ENCODE measurements at places on chromosomes 16 and 17.
A peak's percentile ranks its signal among the peaks of the same experiment; 100 is the strongest.

GRCh38 chr16:10946308-10946707 lies 1.9 kb downstream of the CLEC16A start:
- no peak for DNase-seq

- DNase-seq = peak; percentile 92
Measured at GRCh38 chr17:68205251-68205807, 42.5 kb upstream of the AMZ2 start.

DNA sequence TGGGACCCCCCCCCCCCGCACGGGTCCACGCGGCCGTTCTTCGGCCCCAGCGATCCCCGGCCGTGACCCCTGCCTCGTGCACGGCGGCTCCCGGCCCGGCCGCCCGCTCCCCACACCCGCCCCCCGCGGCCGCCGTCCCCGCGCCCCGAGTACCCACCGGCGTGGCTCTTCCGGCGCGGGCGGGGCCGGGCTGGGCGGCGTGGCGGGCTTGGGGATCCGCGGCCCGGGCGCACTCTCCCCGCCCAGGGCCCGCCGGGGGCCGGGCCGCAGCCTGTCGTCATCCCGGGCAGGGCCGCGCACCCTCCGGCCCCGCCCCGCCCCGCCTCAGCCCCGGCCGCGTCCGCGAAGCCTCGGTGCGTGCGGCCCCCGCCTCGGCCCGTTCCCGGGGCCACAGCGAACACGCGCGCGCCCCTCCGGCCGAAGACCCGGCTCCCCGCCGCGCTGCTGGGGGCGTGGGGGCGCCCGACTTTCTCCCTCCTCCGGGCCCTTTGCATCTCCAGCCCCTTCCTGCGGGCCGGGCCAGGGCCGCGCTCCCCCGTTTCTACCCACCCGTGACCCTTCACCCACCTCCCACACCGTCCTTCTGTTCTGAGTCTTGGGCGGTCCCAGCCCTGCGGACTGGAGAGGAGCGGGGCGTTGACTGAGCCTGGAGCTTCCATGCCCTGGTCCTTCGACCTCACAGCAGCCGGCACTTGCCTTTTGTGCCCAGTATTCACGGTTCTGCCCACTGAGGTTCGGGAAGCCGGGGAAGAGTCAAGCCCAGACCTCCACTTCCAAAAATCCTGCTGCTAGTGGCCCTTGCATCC lies 840 bp downstream of the MYO1C start:
- no peak for DNase-seq

DNA sequence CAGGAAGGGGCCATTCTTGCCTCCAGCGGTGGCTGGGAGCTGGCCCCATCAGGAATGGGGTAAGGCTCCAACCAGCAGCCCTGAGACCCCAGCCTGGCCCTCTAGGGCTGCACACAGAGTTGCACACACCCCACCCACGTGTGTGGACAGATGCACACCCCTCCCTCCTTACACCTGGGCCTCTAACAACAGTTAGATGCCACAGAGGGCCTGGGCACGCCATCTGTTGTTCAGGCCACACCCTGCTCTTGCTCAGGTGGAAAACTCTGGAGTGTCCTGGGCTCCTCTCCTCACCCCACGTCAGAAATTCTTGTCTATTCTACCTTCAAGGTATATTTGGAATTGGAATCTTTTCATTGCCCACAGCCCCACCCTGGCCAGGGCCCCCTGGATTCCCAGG lies 13.3 kb upstream of the RAI1 start:
- DNase-seq = no peak

- no peak for DNase-seq
Measured at GRCh38 chr17:16943541-16944333, 28.2 kb downstream of the TNFRSF13B start.

- DNase-seq = no peak
Measured at GRCh38 chr17:39195568-39196160, 1.8 kb downstream of the CACNB1 start.

- peak; percentile 78 for DNase-seq
Measured at GRCh38 chr17:36657763-36658490, 56.5 kb downstream of the MRM1 start.

DNA sequence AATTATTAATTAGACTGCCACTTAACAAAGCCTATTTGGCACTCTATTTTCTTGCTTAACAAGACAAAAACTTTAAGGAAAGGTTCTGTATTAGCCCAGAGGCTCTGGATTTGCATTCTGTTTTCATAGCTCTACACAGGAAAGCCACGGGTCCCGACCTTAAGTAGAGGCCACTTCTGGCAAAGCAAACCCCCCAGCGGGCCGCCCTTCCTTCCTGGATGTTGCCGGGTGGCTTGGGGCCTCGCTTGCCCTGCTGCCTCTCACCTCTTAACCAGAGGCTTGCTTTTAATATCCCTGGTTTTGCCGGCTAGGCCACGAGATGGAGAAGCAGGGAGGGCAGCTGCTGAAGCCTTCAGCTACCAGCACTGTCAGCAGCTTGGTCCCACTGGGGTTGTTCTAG lies 4.4 kb downstream of the RTN4RL1 start:
- DNase-seq = no peak

GRCh38 chr16:30121741-30122571 lies 1.1 kb downstream of the MAPK3 start:
- peak; percentile 40 for DNase-seq

- DNase-seq = peak; percentile 58
Measured at GRCh38 chr16:84013787-84014569, 28.6 kb downstream of the SLC38A8 start.

DNA sequence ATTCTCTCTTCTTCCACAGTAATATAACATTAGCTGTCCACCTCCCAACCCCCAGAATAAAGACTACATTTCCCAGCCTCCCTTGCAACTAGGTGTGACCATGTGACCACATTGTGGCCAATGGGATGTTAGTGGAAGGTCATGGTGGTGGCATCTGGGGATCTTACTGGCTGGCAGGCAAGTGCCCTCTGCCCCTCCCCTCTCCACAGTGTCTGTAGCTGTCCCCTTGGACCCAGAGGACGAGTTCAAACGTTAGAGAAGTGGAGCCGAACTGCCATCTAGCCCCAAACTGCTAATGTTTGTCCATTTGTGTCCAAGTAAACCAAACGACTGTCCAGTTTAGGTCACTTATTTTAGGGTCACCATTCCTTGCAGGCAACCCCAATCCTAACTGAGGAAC lies 26.6 kb upstream of the KCNG4 start:
- DNase-seq = peak; percentile 44

GRCh38 chr17:6110592-6110991 lies 40.4 kb downstream of the WSCD1 start:
- DNase-seq = no peak

- no peak for DNase-seq
Measured at GRCh38 chr17:38719943-38720641, 10.0 kb upstream of the CISD3 start.

DNA sequence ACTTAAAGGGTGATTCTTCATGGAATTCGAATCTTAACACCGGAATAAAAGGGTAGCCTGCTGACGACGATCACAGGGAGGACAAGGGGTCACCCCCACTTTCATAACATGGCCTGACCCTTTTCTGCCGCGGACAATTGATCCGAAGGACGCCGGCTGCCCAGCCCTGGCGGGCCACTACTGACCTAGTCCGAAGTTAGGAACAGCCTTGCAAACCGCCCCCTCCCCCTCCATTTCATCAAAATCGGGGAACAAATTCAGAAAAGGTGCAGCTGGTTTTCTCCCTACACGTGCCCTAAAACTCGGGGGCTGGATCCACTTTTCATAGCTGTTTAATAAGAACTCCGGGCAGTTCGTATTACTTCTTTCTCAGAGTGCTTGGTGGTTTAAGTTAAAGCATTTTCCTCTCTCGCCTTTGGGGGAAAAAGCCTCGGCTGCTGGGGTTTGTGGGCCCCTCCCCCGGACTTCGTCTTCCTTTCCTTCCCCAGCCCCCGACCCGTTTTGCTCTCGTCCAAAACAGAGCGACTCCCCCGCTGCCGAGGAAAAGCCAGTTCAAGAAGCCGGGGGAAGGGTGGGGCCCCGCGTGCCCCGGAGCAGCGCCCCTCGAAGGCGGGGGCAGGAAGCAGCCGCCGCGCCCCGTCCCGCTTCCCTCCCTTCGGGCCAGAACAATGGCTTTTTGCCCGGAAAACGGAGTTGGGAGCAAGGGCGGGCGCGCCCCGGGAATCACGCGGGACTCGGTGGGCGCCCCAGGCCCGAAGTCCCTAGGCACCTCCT lies 641 bp upstream of the CBX2 start:
- no peak for DNase-seq

Measured in renal pelvis (tissue), 12 donors.